Stimulated activated CD8-positive, alpha-beta memory T cell treated with anti-CD3 and anti-CD28 coated beads, Interleukin-4, amount 100 ng/mL, for 1 hour (primary cell): ENCODE measurements at places on chromosomes 2 and 18.

DNA sequence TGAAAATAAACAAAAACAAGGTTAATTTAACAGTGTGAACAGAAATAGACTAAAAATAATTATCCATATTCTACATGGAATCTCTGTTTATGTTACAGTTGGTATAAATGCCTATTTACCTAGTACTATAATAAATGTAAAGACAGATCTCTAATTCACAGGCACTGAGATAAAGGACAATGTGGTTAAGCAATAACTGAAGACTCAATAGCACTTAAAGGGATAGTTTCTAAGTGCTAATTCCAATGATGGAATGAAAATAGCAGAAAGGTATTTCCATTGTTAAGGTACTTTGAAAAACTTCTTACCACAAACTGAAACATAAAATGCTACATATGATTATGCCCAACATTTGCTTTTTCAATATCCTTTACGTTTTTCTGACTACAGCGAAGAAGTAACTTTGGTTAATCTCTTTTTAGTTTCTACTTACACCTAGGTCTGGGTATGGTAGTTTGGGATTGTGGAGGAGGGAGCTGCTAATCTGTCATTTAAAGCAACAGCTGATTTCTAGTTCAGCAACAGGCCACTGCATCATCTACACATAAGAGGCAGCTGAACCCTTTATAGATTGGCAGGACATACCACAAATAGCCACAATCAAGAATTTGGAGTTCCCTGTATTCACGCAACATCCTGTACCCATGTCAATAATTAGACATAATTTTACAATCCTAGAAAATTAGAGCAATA is 27.2 kb downstream of the MAP4K3 start:
- no peak for DNase-seq

GRCh38 chr18:36381075-36381474 is 83.6 kb downstream of the FHOD3 start:
- no peak for DNase-seq

- DNase-seq: no peak
Observed at GRCh38 chr2:208142925-208143799, 2.8 kb downstream of the CRYGB start.

GRCh38 chr2:204321910-204322751 is 223.1 kb upstream of the PARD3B start:
- no peak for DNase-seq

GRCh38 chr2:202084265-202084664 is 11.2 kb downstream of the KIAA2012 start:
- no peak for DNase-seq

GRCh38 chr2:26974352-26974751 is 3.9 kb downstream of the MAPRE3 start:
- DNase-seq: no peak

DNA sequence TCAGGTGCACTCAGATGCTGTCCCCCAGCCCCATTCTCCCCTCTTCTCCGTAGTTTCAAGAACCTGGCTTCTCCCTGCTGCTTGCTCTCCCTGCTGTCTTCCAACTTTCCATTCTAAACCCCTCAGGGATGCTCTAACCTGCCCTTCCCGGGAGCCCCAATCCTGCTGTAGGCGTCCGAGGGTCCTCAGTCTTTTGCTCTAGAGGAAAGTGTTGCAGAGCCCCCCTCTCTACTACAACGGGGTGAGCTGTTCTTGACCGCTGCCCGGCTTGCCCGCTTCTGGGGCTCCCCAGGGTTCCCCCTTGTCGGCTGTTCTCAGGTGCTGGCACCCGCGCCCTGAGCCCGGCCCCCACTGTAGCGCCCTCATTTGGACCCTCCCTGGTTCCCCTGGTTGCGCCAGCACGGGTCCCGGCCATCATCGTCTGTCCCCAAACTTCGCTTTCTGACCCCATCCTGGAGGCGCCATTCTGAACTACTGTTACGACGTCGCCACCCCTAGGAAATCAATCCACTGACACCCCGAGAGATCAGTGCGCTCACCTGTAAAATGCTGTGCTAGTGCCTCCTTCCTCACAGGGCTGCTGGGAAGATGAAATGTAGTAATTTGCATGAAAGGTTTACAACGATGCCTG is 31.9 kb upstream of the REG3G start:
- no peak for DNase-seq

DNA sequence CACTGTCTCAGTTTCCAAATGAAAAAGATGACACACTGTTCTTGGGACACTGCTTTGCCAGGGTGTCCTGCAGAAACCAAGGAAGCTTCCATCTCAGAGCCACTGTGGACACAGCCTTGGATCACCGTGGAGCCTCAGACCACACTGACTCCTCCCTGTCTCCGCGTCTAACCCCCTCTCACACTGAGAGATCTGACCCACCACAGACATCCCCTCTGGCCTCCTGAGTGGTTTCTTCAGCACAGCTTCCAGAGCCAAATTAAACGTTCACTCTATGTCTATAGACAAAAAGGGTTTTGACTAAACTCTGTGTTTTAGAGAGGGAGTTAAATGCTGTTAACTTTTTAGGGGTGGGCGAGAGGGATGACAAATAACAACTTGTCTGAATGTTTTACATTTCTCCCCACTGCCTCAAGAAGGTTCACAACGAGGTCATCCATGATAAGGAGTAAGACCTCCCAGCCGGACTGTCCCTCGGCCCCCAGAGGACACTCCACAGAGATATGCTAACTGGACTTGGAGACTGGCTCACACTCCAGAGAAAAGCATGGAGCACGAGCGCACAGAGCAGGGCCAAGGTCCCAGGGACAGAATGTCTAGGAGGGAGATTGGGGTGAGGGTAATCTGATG is 113.4 kb upstream of the PKDCC start:
- DNase-seq: no peak
